Vagina (tissue), 2 donors: ENCODE measurements at places on chromosomes 2 and 18.

- no peaks in the 10 kb centered on the region for H3K36me3 ChIP-seq
- H3K27ac ChIP-seq, result peak overlapping the region; percentile 82
- H3K4me1 ChIP-seq, result peaks cover 59% of the 10 kb centered on the region
Measured at GRCh38 chr2:69200107-69200520, 186.9 kb downstream of the GFPT1 start.

DNA sequence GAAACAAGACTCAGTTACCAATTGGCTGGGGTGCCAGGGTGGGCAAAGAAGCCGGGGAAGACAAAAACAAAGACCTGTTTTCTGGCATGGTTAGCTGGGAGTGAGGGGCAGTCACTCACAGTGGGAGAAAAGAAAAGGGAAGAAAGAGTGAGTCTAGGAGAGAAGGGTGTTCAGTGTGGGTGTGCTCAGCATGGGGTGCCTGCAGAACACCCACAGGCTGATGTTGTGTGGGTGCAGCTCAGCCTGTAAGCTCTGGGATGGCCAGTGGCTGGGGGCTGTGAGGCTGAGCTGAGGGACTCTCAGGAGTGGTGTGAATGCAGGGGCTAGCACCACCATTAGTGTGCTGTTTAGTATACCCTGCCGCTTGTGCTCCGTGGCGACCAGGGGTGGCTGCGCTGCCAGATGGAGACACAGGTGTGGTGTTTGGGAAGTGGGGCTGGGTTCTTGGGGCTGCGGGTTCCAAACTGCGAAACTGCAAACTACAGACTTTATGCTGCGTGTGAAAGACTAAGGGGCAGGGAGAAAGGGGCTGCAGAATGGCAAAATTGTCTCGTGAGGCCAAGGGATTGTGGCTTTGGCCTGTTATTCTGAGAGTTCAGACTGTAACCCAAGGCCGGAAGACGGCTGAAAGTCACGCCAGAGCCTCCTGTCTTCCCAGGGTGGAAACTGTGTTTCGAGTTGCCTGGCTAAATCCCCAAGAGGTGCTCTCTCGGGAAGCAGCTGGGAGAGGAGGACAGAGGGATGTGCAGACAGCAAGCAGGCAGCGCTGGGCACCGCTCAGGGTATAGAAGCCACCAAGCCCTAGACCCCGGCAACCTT lies 156.3 kb downstream of the TTC32 start:
- H3K27ac ChIP-seq, result no peak overlapping the region
- no peaks in the 10 kb centered on the region for H3K36me3 ChIP-seq
- no peaks in the 10 kb centered on the region for H3K4me1 ChIP-seq
- no peaks in the 10 kb centered on the region for H3K27me3 ChIP-seq

- no peaks in the 10 kb centered on the region for H3K36me3 ChIP-seq
- H3K27ac ChIP-seq, result no peak overlapping the region
- no peaks in the 10 kb centered on the region for H3K27me3 ChIP-seq
Measured at GRCh38 chr2:32452338-32453064, 95.7 kb downstream of the BIRC6 start.

- no peaks in the 10 kb centered on the region for H3K36me3 ChIP-seq
- H3K4me3 ChIP-seq, result no peak overlapping the region
- no peak overlapping the region for H3K27ac ChIP-seq
- DNase-seq, result no peak
- H3K27me3 ChIP-seq, result no peaks in the 10 kb centered on the region
Measured at GRCh38 chr2:143229411-143229810, 100.2 kb downstream of the ARHGAP15 start.

GRCh38 chr18:49238433-49239042 lies 221.9 kb downstream of the DYM start:
- no peaks in the 10 kb centered on the region for H3K27me3 ChIP-seq
- no peak overlapping the region for H3K27ac ChIP-seq
- DNase-seq, result no peak
- H3K4me1 ChIP-seq, result no peaks in the 10 kb centered on the region
- no peak overlapping the region for H3K4me3 ChIP-seq

- no peak for DNase-seq
- no peak overlapping the region for H3K27ac ChIP-seq
- no peak overlapping the region for H3K4me3 ChIP-seq
- H3K27me3 ChIP-seq, result no peaks in the 10 kb centered on the region
- no peaks in the 10 kb centered on the region for H3K4me1 ChIP-seq
- no peaks in the 10 kb centered on the region for H3K36me3 ChIP-seq
Measured at GRCh38 chr2:165969227-165969626, 15.7 kb upstream of the TTC21B start.

GRCh38 chr2:29227935-29228675 lies 112.9 kb downstream of the CLIP4 start:
- no peak for DNase-seq
- no peaks in the 10 kb centered on the region for H3K36me3 ChIP-seq
- no peak overlapping the region for H3K4me3 ChIP-seq

GRCh38 chr2:71735676-71736075 lies 282.3 kb downstream of the DYSF start:
- no peaks in the 10 kb centered on the region for H3K36me3 ChIP-seq
- H3K4me3 ChIP-seq, result no peak overlapping the region

DNA sequence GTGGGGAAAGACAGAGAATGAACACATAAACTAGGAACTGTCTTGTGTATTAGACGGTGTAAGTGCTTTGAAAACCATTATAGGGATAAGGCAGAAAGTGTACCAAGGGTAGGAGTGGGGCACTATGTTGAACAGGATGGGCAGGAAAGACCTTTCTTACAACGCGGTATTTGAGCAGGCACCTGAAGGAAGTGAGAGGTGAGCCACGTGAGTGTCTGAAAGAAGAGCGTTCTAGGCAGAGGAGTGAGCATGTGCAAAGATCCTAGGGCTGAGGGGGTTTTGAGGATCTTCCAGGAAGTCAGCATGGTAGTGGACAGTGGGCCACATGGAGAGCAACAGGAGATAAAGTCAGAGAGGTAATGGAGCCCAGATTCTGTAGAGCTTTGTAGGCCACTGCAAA lies 65.2 kb downstream of the SRD5A2 start:
- no peak overlapping the region for H3K4me3 ChIP-seq
- no peaks in the 10 kb centered on the region for H3K27me3 ChIP-seq
- no peak overlapping the region for H3K27ac ChIP-seq
- no peaks in the 10 kb centered on the region for H3K4me1 ChIP-seq

- no peaks in the 10 kb centered on the region for H3K27me3 ChIP-seq
- no peaks in the 10 kb centered on the region for H3K36me3 ChIP-seq
- DNase-seq, result no peak
- peaks cover 3% of the 10 kb centered on the region for H3K4me1 ChIP-seq
- no peak overlapping the region for H3K4me3 ChIP-seq
Measured at GRCh38 chr2:173033084-173033483, 42.6 kb upstream of the MAP3K20 start.

- H3K4me3 ChIP-seq, result no peak overlapping the region
- no peaks in the 10 kb centered on the region for H3K36me3 ChIP-seq
- H3K27me3 ChIP-seq, result no peaks in the 10 kb centered on the region
- DNase-seq, result peak; percentile 37
Measured at GRCh38 chr18:12239431-12239830, 14.7 kb upstream of the CIDEA start.

DNA sequence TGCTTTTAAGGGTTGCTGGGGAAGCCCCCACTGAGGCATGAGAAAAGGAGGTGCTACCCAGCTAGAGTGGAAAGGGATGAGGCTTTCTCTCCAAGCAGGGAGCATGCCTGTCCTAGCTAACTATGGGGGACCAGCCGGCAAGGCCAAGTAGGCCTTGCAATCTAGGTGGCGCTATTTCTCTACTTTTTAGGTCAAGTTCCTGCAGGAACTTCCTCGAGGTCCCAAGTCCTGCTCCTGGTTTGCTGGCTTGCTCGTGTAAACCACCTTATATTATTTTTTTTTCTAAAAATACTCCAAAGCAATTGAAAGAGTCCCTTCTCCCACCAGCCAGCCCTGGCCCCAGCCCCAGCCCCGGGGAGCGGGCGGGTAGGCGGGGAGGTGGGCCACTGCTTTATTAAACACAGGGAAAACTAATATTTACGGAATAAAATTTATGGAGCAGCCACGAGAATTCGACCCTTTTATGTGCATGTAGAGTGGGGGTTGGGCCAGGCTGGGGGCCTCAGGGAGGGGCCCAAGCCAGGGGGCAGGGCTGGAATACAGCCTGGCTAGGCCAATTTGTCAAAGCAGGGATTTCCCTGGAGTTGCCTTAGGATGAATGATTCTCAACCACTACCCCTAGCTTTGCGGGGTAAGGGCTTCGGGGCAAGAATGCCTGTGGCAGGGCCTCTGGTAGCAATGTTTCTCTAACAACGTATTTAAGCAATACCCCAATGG lies 12.8 kb upstream of the IHH start:
- H3K4me3 ChIP-seq, result no peak overlapping the region
- no peaks in the 10 kb centered on the region for H3K27me3 ChIP-seq
- H3K27ac ChIP-seq, result no peak overlapping the region
- no peaks in the 10 kb centered on the region for H3K4me1 ChIP-seq

DNA sequence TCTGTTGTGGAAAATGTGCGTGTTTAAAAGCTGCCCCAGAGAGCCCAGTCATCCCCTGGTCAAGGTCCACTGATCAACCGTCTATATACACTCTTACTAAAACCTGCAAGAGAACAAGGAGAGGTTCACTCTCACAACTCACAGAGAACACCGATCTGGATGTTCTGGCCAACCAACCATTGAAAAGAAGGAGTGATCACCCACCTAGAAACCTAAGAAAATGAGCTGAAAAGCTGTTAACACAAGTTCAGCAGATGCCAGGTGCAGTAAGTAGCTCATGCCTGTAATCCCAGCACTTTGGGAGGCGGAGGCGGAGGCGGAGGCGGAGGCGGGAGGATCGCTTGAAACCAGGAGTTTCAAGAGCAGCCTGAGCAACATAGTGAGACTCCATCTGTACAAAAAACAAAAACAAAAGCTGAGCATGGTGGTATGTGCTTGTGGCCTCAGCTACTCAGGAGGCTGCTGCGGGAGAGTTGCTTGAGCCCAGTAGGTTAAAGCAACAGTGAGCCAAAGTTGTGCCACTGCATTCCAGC lies 14.5 kb downstream of the ATG16L1 start:
- no peak overlapping the region for H3K4me3 ChIP-seq
- no peak overlapping the region for H3K27ac ChIP-seq
- peaks cover 7% of the 10 kb centered on the region for H3K36me3 ChIP-seq
- DNase-seq, result no peak
- no peaks in the 10 kb centered on the region for H3K27me3 ChIP-seq

- no peak overlapping the region for H3K27ac ChIP-seq
- DNase-seq, result no peak
- no peak overlapping the region for H3K4me3 ChIP-seq
- H3K36me3 ChIP-seq, result no peaks in the 10 kb centered on the region
- H3K4me1 ChIP-seq, result no peaks in the 10 kb centered on the region
Measured at GRCh38 chr2:10964052-10964790, 52.5 kb downstream of the KCNF1 start.

DNA sequence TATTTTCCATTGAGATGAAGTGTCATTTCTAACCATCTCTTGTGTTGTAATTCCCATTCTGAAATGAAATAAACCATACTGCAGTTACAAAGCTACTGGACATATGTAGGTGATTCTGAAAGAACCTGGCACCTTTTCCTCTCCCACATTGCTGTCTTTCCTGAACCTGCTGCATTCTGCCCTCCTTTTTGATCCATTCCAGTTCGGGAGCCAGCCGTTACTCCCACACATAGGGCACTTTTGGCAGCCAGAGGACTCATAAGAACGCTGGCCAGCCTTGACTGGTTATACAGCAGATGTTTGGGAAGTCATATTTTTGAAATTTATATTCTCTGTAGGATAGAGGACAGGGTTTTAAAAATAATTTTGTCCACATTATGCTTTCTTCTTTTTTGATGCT lies 369.8 kb upstream of the CDH7 start:
- H3K4me3 ChIP-seq, result no peak overlapping the region
- no peaks in the 10 kb centered on the region for H3K27me3 ChIP-seq
- no peak for DNase-seq
- H3K27ac ChIP-seq, result no peak overlapping the region
- no peaks in the 10 kb centered on the region for H3K36me3 ChIP-seq

GRCh38 chr2:147739508-147739907 lies 105.3 kb upstream of the ACVR2A start:
- no peaks in the 10 kb centered on the region for H3K36me3 ChIP-seq
- no peak overlapping the region for H3K27ac ChIP-seq
- no peaks in the 10 kb centered on the region for H3K27me3 ChIP-seq
- no peaks in the 10 kb centered on the region for H3K4me1 ChIP-seq
- H3K4me3 ChIP-seq, result no peak overlapping the region
- no peak for DNase-seq

DNA sequence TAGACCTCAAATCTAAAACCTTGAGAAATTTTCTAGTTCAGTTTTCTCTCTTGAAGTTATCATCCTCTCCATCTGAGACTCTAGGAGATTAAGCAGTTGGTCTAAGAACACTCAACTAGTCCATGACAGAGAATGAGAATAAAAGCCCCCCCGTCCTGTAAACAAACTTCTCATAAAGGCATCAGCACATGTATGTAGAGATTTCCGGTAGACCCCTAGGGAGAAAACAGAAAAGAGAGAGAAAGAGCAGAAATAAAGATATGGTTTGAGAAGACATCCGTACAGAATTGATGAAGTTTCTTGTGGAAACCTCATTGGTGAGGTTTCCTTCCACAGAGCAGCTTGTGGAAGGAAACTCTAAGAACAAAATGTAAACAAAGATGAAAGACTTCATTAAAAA lies 3.2 kb upstream of the GPR155 start:
- peaks cover 13% of the 10 kb centered on the region for H3K4me1 ChIP-seq
- DNase-seq, result no peak
- H3K36me3 ChIP-seq, result no peaks in the 10 kb centered on the region
- no peak overlapping the region for H3K4me3 ChIP-seq
- H3K27me3 ChIP-seq, result no peaks in the 10 kb centered on the region
- H3K27ac ChIP-seq, result no peak overlapping the region

GRCh38 chr2:128354161-128354560 lies 35.5 kb upstream of the HS6ST1 start:
- H3K4me1 ChIP-seq, result peaks cover 3% of the 10 kb centered on the region
- no peaks in the 10 kb centered on the region for H3K36me3 ChIP-seq
- DNase-seq, result peak; percentile 55
- no peak overlapping the region for H3K27ac ChIP-seq

GRCh38 chr2:215760557-215760956 lies 252.8 kb downstream of the MREG start:
- no peak overlapping the region for H3K4me3 ChIP-seq
- no peaks in the 10 kb centered on the region for H3K36me3 ChIP-seq
- peak; percentile 44 for DNase-seq
- no peaks in the 10 kb centered on the region for H3K27me3 ChIP-seq

DNA sequence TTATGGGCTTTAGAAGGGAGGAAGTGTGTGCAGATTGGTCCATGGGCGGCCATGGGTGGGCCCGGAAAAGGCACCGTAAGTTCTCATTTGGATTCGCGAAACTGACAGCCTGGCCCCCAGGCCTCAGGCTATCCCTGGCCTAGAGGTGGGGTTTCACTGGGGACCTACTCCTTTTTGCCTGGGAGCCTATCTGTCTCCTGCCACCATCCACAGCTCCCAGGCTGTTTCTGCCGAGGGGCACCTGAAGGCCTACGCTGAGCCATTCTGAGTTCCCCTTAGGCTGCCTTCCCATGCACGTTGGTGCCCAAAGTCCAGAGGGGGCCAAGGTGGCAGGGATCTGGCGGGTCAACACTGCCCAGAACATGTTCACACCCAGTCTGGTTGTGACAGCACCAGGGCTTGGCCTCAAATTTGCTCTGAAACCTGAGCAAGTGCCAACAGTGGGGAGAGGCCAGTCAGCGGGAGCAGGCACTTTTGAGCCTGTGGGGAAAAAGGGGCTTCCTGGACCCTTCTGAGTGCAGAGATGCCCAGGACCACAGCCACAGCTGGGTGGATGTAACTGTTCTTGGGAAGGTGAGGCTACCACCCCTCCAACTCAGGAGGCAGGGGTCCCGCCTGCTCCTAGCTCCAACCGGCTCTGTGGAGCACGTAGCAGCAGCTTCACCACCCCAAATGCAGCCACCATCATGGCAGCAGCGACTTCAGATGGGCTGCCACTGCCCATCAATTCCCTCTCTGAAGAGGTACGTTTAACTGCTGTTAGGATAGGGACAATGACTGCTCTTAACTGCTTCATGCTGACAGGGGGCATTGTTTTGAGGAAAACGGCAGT lies 73.6 kb upstream of the ZNF804A start:
- no peaks in the 10 kb centered on the region for H3K27me3 ChIP-seq
- no peak overlapping the region for H3K27ac ChIP-seq
- H3K4me3 ChIP-seq, result no peak overlapping the region
- no peaks in the 10 kb centered on the region for H3K4me1 ChIP-seq
- no peaks in the 10 kb centered on the region for H3K36me3 ChIP-seq
- no peak for DNase-seq
